Fibroblast of villous mesenchyme (primary cell): ENCODE measurements at places on chromosomes 5 and 9. TPM values are rescaled to one million over a fixed set of nuclear protein-coding genes. Genes with fewer than 3 reads are reported as not detected.

GRCh38 chr5:178211095-178212048 is 7.0 kb downstream of the HNRNPAB start:
- DNase-seq = no peak

The OCLN gene
- 0.43 and 0.64 TPM in 2 replicates for total RNA-seq

GRCh38 chr5:172361566-172362238 is 78.1 kb upstream of the UBTD2 start:
- DNase-seq = peak; percentile 99

DNA sequence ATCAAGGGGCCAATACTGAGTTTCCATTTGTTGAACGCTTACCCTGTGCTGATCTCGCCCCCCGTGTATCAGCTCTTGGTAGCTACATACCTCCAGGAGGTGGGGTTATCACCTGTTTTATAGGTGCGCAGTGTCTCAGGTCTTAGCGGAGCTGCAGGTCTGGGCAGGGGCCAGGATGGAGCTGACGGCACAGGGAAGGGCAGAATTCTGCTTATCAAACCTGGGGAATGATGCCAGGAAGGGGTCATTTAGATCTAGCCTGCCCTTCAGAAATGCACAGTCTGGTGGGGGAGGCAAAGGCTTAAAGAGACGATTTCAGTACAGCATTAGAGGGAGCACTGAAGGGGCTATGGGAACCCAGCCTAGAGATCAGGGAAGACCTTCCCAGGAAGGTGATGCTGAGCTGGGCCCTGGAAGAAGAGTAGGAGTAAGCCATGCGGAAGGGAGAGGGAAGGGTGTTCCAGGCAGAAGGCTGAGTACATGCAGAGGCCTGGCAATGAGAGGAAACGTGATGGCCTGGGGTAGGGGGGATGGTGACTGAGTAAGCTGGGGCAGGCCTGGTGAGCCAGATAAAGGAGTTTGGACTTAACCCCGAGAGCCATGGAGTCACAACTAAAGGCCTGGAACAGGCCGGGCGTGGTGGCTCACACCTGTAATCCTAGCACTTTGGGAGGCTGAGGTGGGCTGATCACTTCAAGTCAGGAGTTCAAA is 31.5 kb downstream of the OLFML2A start:
- no peak for DNase-seq

The WNT8A gene
- not detected in 2 replicates for total RNA-seq

The PARP8 gene
- 11.3 and 12.5 TPM in 2 replicates for total RNA-seq
